ENCODE measurements at places on chromosomes 1 and 21.
A peak's percentile ranks its signal among the peaks of the same experiment; 100 is the strongest.

GRCh38 chr1:154384650-154385489, 20.3 kb upstream of the IL6R start:
- DNase-seq, result no peak

- DNase-seq, result no peak
Observed at GRCh38 chr1:93620841-93621210, 60.8 kb downstream of the BCAR3 start.

GRCh38 chr1:234295068-234295467, 78.2 kb upstream of the COA6 start:
- DNase-seq, result no peak

DNA sequence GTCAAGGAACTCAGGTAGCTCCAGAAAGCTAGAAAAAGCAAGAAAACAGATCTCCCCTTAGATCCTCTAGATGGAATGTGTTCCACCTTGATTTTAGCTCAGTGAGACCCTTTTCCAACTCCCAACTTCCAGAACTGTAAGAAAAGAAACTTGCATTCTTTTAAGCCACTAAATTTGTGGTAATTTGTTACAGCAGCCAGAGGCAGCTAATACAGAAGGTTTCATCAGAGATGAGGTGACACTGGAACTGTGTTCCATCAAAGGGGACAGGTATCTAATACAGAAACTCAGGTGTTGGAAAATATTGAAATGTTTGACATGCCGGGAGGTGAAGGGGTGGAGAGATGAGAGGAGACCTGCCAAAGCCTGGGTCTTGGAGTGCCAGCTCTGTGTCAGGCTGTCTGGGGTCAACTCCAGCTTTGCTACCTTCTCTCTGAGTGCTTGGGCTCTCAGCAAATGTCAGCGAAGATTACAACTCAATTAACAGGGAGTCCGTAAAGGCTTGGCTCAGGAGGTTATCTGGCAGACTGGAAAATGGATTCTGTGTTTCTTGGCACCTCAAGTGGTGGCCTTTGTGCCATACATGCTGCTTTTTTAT, 71.3 kb downstream of the PLPP3 start:
- no peak for DNase-seq

GRCh38 chr1:202589190-202589930, 120.9 kb downstream of the SYT2 start:
- peak; percentile 91 for DNase-seq

DNA sequence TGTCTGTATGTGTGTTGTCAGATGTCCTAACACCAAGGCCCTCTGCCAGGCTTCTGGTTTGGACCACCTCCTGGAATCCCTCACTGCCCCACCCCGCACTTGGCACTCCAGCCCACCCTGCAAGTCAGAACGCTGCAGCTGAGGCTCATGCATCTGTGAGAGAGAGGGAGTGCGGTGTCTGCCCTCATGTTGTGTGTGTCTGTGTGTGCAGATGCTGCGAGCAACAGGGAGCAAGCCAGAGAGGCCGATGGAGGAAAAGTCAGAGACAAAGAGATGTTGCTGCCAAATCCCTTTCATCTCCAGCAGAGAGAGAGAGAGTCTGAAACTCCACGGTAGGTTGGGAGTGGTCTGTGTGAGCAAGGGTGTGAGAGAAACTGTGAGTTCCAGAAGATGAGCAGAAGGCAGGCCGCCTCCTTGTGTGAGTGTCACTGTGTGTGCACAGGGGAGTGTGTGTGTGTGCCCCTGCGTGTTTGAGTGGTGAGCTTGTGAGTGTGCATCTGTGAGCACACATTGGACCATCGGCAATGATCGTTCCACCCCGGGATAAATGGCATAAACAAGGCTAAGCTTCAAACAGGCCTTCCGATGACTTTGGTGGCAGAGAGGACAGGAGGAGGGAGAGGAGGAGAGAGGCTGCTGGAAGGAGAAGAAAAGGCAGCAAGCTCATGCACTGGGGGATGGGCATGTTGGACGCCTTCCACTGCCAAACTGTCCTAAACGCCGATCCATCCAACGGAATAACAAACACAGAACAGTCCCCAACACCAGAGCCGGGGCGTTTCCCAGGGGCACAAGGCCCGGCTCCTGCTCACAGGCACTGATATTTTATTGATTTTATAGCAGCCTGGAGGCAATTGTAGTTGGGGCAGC, 99.2 kb upstream of the GRIK3 start:
- DNase-seq, result no peak

DNA sequence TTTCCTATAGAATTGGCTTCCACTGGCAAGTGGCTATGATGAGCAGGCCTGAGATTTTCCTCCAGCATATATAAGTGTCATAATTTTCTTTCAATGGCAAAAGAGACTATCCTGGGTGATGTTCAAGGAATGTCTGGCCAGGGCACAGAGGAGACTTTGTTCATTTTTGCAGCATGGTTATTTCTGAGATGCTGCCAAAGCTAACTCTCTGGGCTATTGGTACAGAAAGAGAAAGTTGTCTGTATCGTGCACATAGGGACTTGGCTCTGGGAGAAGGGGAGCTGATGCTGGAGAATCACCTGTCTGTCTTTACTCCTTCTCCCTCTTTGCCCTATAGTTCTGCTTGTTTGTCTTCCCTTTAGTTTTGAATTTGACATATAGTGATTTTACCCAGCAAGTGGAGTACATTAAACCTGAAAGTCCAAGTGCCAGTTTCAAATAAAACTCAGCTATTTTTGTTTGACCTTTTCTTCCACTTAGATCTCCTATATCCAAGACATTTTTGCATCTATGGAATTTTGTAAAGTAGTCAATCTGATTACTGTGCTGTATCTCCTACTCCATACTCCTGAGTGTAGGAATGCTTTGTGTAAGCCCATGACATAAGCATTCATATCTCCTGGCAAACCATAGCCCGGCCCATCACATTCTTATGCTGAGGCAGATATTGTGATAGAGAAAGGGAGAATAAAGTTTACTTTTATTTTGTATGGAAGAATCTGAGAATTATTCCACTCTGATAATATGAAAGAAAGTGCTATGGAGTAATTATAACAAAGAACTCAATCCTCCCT, 3.9 kb downstream of the FNDC7 start:
- DNase-seq, result no peak

GRCh38 chr1:158087320-158087927, 93.3 kb upstream of the CD1D start:
- peak; percentile 34 for DNase-seq

- no peak for DNase-seq
Observed at GRCh38 chr21:37645848-37646247, 270.4 kb downstream of the KCNJ6 start.

GRCh38 chr1:6471970-6472368, 6.0 kb upstream of the TNFRSF25 start:
- DNase-seq, result no peak

DNA sequence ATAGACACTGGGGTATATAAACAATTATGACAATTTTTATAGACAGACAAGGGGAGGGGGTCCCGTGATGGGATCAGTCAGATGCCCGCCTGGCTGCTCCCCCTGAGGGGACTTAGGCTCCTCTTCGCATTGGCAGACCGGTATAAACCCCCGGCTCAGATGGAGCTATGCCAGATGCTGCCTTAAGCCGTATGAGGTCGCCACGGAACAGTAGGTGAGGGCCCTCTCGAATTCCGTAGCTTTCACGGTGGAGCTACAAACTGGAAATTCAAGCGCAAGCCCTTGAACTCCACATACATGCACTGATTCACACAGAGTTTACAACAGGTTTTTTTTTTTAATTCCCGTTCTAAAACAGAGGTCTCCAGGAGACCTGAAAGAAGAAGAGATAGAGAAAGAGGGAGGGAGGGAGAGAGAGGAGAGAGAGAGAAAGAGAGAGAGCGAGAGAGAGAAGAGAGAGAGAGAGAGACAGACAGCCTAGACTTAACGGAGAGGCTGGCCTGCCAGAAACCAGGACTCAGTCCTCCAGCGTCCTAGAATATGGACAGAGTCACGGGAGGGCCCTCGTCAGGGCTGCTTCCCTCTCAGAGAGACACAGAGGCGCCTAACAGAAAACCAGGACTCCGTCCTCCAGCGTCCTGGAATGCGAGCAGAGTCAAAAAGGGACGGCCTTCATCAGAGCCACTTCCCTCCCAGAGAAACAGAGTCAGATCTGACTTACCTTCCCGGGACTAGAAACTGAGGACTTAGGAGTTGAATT, 24.4 kb upstream of the TMEM54 start:
- no peak for DNase-seq

DNA sequence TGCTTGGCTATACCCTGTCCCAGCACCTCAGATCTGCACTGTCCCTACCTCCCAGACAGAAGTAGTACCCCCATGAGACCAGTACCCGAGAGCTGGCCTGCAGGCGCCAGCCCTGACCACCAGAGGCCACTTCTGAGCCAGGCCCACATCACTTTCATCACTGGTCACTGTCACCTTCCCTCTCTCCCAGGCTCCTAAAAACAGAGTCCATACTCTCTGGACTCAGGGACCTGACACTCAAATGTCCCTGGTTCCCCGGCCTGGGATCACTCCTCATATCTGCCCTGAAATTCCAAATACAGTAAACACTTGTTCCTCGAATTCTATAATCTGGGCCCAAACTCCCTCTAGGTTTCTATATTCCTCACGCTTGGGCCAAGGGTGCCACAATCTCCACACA, 18.7 kb downstream of the TMEM53 start:
- no peak for DNase-seq

Data from AG09319 (cell line).